Activated naive CD4-positive, alpha-beta T cell treated with Interleukin-2 at 50 U/mL for 16 hours (primary cell): ENCODE measurements at places on chromosomes 5 and 9.

DNA sequence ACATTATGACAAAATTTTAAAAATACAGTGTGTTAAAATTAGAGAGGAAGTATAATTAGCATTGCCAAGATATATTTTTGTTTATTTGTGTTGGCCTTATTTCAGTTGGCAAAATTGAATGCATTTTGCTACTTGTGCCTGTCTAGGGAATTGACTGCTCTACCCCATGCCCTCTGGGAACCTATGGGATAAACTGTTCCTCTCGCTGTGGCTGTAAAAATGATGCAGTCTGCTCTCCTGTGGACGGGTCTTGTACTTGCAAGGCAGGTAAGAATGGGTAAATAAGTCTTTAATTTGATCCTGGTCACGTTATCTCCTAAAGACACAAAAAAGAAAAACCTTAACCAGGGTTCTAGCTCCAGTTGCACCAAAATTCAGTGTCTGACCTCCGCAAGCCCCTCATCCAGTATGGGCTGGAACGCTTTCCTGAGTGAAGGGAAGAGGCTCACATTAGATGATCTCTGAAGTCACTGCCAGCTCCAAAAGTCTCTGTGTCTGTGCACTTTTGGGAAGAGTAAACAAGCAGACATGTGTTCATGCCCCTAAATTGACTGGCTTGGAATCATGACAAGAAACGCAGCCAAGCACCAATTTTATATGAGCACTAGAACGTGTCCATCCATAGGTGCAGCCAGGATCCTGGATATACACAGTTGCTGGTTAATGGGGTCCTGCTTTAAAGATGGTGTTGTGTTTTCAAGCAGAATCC lies 98.3 kb upstream of the PRRC1 start:
- DNase-seq, result no peak

- no peak for DNase-seq
These were observed 122.4 kb downstream of the ZNF354C start for GRCh38 chr5:179182601-179183000.

GRCh38 chr5:180332861-180333260 lies 20.3 kb downstream of the GFPT2 start:
- no peak for DNase-seq

DNA sequence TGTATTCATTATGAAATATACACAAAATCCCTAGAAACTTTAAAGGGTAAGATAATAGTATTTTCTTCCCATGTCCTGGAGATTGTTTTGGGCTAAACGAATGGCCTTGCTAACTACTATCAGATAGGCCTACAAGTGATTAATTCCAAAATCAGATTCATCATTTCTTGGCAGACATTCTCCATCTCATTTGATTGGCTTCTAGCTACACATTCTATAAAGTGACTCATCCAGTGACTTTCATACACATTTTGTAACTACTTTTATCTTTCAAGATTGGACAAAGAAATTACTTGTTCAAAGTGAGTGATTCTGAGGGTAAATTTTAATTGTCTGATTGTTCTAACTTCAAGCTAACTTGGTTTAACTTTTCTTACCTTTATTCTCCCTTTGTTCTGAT lies 93.3 kb downstream of the RAPGEF6 start:
- no peak for DNase-seq

- DNase-seq, result no peak
These were observed 241.5 kb downstream of the MAN2A1 start for GRCh38 chr5:109931049-109931780.

DNA sequence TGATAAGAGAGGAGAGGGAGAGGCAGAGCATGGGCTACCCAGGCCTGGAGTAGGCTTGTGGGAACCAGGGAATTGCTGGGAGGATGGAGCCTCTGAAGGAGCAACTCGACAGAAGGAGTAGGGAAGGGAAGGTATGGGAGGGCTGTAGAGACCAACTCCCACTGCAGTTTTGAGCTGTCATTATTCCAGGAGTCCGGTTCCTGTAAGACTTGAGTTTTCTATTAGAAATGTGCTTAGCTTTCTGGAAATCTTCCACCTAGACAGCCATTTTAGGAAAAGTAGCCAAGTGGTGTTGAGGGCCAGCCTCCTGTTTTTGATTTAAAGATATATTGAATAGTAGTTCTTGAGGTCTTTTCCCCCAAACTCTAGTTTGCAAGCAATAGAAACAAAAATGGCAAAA lies 323.5 kb downstream of the LRRC70 start:
- DNase-seq, result no peak
